ENCODE measurements at places on chromosomes 3 and 15.
A peak's percentile ranks its signal among the peaks of the same experiment; 100 is the strongest.

- DNase-seq = no peak
These were observed 352.6 kb downstream of the PDCD6IP start for GRCh38 chr3:34150992-34151391.

DNA sequence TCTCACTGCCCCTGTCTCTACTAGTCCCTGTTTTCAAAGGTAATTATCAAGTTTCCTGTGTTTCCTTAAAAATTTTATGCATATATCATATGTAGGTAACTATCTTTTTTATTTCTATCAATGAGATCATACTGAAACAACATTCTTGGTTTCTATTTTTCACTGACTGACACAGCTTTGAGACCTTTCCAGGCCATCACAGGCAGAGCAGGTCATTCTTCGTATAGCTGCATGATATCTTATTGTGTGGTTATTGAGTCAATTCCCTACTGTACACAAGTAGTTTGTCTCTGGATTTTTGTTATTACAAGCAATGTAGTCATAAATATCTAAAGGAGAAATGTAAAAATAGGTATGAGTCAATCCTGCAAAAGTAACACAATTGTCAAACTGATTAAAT lies 169.6 kb downstream of the CFAP20DC start:
- no peak for DNase-seq

GRCh38 chr3:14631687-14632441 lies 19.7 kb upstream of the CCDC174 start:
- DNase-seq = no peak

- no peak for DNase-seq
These were observed 10.5 kb downstream of the LOXL1 start for GRCh38 chr15:73936588-73937290.

DNA sequence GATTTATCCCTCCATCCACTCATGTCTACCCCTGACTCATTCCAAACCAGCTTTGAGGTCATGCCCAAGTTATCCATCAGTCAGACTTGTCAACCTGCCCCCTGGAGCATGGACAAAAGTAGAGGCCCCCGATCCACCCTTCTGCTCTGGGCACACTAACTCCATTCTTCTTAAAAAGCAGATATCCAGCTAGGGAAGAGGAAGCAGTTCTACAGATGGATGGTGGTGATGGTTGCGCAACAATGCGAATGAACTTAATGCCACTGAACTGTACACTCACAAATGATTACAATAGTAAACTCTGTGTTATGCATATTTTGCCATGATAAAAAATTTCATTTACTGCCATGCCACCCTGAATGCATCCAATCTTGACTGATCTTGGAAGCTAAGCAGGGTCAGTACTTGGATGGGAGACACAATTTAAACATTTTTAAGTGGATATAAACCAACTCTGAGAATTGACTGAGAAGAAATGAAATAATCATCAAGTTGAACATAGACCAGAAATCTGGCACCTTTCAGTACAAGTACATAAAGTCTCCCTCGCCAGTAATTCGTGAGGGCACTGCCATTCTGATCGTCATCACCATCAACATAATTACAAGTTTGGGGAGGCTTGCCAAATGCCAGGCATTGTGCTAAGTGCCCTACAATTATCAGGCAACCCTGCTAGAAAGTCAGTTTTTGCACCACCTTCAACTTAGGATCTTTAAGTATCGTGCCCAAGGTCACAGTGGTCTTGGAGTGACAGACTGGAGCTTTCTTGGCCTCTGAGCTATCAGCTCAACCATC lies 124.8 kb downstream of the ATP10A start:
- no peak for DNase-seq

GRCh38 chr3:179513862-179514261 lies 48.9 kb upstream of the ACTL6A start:
- DNase-seq = no peak

- no peak for DNase-seq
These were observed 26.1 kb upstream of the GREM1 start for GRCh38 chr15:32691689-32692038.

GRCh38 chr3:99781761-99782160 lies 35.9 kb upstream of the CMSS1 start:
- DNase-seq = no peak

DNA sequence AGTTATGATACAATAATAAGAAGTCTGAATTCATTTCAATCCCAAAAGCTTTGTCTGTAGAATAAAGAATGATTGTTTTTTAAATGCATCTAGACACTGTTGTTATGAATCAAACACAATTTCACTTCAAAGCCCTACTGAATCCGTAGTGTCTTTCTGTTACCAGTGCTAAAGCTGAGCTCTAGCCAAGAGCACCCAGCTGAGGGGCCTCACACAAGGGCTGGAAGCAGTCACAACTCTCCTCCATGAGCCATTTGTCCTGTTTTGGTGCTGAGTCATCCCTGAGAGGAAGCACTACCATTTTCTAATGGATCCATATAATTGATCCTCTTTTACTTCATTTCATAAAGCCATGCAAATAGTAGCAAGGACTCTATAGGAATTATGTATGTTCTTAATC lies 158.2 kb upstream of the ANKRD28 start:
- no peak for DNase-seq

DNA sequence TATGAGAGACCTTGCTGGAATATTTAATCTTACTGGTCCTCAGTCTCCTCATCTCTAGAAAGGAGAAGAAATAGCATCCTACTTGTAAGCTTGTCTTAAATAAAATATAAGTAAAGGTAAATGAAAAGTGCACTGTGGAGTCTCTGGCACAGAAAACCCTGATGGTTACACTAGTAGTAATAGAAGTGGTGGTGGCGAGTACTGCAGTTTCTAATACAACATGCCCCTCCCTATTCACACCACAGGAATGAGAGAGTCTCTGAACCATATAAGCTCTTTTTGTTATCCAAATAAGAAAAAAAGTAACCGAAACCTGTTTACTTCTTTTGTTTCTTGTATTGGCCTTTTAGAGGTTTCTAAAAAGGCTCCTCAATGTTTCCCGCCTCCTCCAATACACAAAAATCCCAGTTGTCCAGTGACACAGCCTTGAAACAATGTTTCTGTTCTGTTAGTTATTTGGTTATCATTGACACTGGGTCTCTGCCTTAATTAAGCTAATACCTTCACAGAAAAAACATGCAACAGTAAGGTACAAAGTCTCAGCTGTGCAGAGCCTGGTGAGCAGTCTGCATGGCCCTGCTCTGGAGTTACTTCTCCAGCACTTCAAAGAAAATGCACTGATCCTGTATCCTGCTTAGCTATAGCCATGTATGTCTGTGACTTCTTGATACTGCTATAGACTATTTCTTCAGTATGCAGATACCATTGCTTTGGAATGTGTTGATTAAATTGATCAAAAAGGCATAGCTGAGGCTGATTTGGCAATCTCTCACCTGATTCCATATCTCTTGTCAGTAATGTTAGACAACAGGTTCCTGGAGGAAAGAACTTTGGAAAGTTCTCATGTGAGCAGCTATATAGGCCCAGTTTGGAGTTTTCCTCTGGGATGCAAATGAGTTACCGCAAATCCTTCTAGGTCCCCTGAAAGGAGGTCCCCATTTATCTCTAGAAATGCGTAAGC lies 315.6 kb upstream of the IL12A start:
- DNase-seq = no peak

DNA sequence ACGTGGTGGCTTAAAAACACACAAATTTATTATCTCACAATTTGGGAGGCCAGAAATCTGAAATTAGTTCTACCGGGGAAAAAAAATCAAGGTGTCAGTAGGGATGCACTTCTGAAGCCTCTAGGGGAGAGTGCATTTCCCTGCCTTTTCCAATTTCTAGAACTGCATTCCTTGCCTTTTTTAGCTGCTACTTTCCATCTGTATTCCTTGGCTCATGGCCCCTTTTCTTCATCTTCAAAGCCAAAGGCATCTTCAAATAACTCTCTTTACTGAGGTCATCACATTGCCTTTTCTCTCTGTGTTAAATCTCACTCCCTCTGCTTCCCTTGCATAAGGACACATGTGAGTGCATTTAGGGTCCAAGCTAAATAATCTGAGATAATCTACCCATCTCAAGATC lies 69.5 kb upstream of the NEO1 start:
- DNase-seq = no peak

- DNase-seq = no peak
These were observed 47.2 kb upstream of the KLF13 start for GRCh38 chr15:31279221-31280045.

- no peak for DNase-seq
These were observed 12.3 kb upstream of the FOXB1 start for GRCh38 chr15:59991834-59992233.

- DNase-seq = no peak
These were observed 65.4 kb downstream of the KCNH8 start for GRCh38 chr3:19213603-19214220.

DNA sequence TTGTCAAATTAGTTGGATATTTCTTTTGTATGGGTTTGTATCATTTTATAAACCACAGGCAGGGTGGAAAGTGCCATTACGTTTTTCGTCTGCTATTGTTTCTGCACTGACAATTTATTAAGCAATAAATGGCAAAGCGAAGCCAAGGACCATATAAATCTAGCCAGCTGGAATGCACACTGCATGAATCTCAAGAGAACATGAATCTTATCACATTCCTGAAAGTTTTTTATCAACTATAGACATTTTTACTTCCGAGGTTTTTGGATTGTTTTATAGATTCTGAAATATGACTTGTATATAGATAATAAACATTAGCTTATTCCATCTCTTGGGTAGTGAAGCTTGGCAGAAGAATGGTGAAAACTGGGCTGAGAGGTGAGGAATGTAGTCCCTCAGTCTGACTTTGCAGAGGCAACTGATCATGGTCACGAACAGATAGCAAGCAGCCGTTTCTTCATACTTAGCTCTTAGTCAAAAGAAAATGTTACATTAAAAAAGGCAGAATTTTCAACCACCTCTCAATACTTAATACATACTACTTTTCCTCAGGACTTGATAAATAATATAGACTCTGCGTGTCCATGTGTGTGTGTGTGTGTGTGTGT lies 102.7 kb downstream of the OSBPL10 start:
- no peak for DNase-seq

GRCh38 chr3:100545371-100545770 lies 53.0 kb downstream of the TMEM45A start:
- DNase-seq = no peak

GRCh38 chr3:59658866-59659265 lies 609.0 kb upstream of the CFAP20DC start:
- DNase-seq = no peak

GRCh38 chr15:72285402-72285801 lies 13.0 kb upstream of the PARP6 start:
- DNase-seq = no peak

GRCh38 chr3:197675951-197676350 lies 60.8 kb downstream of the RUBCN start:
- DNase-seq = no peak

DNA sequence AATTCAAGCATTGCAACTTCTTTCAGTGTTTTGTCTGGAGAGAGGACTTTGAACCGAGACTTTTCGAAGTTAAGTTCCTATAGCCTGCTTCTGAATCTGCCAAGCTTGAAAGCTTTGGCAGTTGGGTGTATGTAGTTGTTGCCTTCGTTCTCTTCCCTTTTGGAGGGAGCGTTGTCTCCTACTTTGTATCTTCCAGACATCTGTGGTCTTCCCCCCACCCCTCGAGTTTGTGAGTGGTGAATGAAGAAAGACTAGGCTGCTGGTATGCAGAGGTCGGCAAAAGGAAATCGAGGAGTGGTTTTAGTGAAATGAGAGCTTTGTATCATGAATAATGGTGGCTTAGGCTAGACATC lies 1.3 kb downstream of the CTNNB1 start:
- peak; percentile 27 for DNase-seq

GRCh38 chr3:18111796-18112232 lies 313.3 kb downstream of the SATB1 start:
- no peak for DNase-seq

- DNase-seq = no peak
These were observed 366.4 kb downstream of the EPHB1 start for GRCh38 chr3:135161425-135161824.

- no peak for DNase-seq
These were observed 26.1 kb downstream of the KY start for GRCh38 chr3:134624537-134625287.

DNA sequence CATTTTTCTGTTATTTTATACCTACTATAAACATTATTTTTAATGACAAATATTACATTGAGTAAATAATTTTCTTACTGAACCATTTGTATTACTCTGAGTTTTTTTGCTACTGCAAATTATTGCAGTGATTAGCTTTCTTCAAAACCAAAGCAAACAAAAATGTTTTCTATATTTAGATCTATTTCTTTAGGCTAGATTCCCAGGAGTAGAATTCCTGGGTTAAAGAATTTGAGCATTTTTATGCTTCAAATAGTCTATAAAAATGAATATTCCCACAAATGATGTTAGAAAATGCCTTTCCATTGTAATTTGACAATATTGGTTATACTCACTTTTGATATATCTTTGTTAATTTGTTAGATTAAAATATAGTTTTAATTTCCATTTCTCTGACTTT lies 76.8 kb downstream of the LEKR1 start:
- no peak for DNase-seq

GRCh38 chr15:74592222-74592621 lies 23.4 kb upstream of the CLK3 start:
- DNase-seq = no peak

DNA sequence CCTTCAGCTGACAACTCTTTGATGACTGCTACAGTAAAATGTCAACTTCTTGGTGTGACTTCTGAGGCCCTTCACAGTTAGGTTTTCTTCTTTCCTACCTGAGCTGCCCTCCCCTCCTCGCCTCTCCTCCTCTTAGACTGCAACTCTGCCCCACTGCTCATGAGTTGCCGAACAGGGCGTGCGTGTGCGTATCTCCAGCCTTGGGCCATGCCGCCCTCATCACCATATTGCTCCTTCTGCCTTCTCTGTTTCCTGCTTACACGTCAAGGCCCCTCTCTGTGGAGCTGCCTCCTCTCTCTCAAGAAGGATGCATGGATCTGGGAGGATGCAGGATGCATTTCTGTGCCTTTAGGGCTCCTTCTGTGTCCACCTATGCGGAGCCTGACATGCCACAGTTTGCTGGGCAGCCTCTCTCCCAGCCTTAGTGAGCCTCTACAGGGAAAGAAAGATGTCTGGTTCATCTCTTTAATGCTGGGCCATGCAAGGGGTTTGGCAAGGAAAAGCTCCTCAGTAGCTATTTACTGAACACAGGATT lies 205.9 kb downstream of the RPLP1 start:
- DNase-seq = no peak

GRCh38 chr3:182713743-182714517 lies 79.4 kb upstream of the ATP11B start:
- DNase-seq = peak; percentile 79
